Stimulated activated effector memory CD8-positive, alpha-beta T cell treated with anti-CD3 and anti-CD28 coated beads, Interleukin-12 subunit alpha, Interleukin-12 subunit beta, amount 100 ng/mL, for 72 hours (primary cell): ENCODE measurements at places on chromosomes 13 and 19.

DNA sequence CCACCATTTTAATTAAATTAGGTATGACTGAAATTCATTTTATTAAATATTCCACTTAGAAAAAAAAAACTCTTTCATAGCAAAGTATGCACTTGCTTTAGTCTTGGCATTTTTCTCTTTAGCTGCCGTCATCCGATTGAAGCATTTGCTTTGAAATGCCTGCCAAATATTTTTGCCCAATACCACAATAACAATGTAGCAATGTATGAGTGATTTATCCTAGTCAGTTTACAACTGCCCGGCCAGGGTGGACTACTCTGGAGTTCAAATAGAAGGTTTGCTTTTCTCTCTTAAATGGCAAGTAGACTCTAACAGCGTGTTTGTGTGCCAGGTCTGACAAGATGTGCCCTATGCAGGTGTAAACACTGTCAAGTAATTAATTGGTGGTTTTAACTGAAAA, 675.3 kb upstream of the SGCG start:
- no peak for DNase-seq

DNA sequence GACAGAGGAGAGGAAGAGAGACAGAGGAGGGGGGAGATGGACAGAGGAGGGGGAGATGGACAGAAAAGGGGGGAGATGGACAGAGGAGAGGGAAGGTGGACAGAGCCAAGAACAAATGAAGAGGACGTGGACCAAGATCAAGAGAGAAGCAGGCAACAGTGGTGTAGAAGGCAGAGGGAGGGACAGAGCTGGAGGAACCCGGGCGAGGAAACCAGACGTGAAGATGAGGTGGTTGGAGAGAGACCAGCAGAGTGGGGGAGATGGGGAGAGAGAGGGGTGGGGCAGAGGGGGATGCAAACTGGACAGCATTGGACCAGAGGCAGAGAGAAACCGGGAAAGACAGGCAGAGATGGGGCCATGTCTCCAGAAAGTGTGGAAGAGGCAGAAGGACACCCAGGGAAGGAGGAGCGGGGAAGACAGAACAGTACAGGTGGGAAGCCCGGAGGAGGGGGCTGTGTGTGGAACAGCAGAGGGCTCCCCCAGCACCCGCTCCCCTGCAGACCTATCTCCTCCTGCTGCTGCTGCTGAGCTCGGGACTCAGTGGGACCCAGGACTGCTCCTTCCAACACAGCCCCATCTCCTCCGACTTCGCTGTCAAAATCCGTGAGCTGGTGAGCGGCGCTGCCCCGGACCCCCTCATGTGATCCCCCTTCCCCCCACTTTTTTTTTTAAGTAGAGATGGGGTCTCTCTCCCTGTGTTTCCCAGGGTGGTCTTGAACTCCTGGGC, 1.3 kb downstream of the FLT3LG start:
- no peak for DNase-seq

- DNase-seq, result no peak
Observed at GRCh38 chr13:42181381-42181953, 90.5 kb upstream of the AKAP11 start.

- no peak for DNase-seq
Observed at GRCh38 chr13:114243971-114244370, 9.3 kb downstream of the CDC16 start.

- DNase-seq, result peak; percentile 48
Observed at GRCh38 chr19:41998246-41999020, 4.4 kb upstream of the ATP1A3 start.
